NCI-H460 (cell line): ENCODE measurements at places on chromosomes 2 and 18. TPM values are rescaled to one million over a fixed set of nuclear protein-coding genes. Genes with fewer than 3 reads are reported as not detected.

- no peak for DNase-seq
Measured at GRCh38 chr2:138959031-138959430, 178.8 kb upstream of the NXPH2 start.

- peak; percentile 61 for DNase-seq
Measured at GRCh38 chr2:72745679-72746368, 80.0 kb downstream of the EXOC6B start.

- no peak for DNase-seq
Measured at GRCh38 chr2:65700720-65701119, 268.3 kb upstream of the SPRED2 start.

DNA sequence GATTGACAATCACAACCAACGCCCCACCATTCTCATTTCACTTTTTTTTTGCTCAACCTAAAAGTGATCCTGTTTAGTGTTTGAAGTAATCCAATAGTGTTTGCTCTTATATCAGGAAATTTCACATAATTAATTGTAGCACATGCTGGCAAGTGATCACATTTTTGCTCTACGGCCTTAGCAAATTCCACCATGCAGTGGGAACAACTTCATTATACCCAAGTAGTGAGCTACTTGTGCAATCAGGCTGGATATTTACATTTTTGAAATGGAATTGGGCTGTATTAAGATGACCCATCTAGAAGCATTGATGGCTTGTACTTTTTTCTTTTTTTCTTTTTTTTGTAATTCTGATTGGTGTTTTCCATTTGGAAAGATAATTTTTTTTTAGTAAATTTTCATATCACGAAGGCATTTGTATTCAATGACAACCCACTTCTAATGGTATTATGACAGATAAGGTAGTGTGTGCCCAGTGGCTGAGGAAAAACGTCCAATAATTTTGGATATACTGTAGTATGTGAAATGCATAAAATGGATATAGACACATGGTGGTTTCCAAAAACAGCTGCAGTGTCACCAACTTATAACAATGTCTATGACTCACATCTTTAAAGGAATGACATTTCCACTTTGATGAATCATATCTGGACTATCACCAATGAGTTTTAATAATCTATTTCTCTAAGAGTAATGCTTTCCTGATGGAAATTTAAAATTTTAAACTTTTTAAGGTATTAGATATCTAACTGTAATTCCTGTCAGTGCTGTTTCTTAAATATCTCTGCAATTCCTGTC is 130.6 kb downstream of the COL6A3 start:
- DNase-seq, result no peak

GRCh38 chr18:59669872-59670657 is 27.2 kb downstream of the CCBE1 start:
- DNase-seq, result no peak

- DNase-seq, result no peak
Measured at GRCh38 chr2:164710837-164711765, 89.8 kb upstream of the GRB14 start.

The LINC00305 gene
- total RNA-seq, result not detected in 2 replicates

The LYPD1 gene
- 32.4 and 34.4 TPM in 2 replicates for total RNA-seq

The OSBPL6 gene
- total RNA-seq, result 9.6 and 11.9 TPM in 2 replicates

The C1GALT1C1L gene
- 1.3 and 2.0 TPM in 2 replicates for total RNA-seq
